ENCODE measurements at places on chromosomes 16 and 17. TPM values are rescaled to one million over a fixed set of nuclear protein-coding genes. Genes with fewer than 3 reads are reported as not detected.

The CMIP gene
- total RNA-seq = 69.4 TPM

- H3K4me1 ChIP-seq = no peaks in the 10 kb centered on the region
- no peaks in the 10 kb centered on the region for H3K36me3 ChIP-seq
- no peak for DNase-seq
- H3K4me3 ChIP-seq = no peak overlapping the region
- no peak overlapping the region for H3K27ac ChIP-seq
- H3K27me3 ChIP-seq = no peaks in the 10 kb centered on the region
Observed at GRCh38 chr17:12627177-12627629, 38.5 kb upstream of the MYOCD start.

GRCh38 chr16:80480664-80481063, 60.1 kb upstream of the DYNLRB2 start:
- no peak overlapping the region for H3K4me3 ChIP-seq
- H3K27ac ChIP-seq = no peak overlapping the region
- no peaks in the 10 kb centered on the region for H3K4me1 ChIP-seq
- no peak for DNase-seq

- no peaks in the 10 kb centered on the region for H3K27me3 ChIP-seq
- no peak for DNase-seq
- H3K4me1 ChIP-seq = peaks cover 5% of the 10 kb centered on the region
- H3K4me3 ChIP-seq = no peak overlapping the region
- H3K27ac ChIP-seq = no peak overlapping the region
- H3K36me3 ChIP-seq = no peaks in the 10 kb centered on the region
Observed at GRCh38 chr16:11152677-11153331, 103.2 kb downstream of the SOCS1 start.

DNA sequence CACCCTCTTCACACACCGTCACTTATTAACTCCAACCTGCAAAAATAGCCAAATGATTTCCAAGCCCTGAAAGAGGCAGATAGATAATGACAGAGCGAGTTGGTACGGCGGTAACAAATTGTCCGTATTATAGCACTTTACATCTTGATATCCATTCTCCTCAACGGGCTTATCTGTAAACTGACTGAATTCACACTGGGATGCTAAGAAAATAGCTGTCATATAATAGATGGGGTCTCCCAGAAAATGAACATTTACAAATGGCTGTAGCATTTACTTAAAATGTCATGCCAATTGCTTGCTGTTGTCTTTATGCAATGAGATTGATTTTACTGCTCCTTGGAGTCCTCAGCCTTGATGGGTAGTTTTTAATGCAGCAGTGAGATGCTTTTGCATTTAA, 225.8 kb upstream of the SDK2 start:
- H3K27me3 ChIP-seq = no peaks in the 10 kb centered on the region
- no peak overlapping the region for H3K4me3 ChIP-seq
- H3K27ac ChIP-seq = no peak overlapping the region
- no peak for DNase-seq
- H3K36me3 ChIP-seq = no peaks in the 10 kb centered on the region
